Mesenchymal stem cell (in vitro differentiated cells and primary cell): ENCODE measurements at places on chromosomes 11 and 22.

DNA sequence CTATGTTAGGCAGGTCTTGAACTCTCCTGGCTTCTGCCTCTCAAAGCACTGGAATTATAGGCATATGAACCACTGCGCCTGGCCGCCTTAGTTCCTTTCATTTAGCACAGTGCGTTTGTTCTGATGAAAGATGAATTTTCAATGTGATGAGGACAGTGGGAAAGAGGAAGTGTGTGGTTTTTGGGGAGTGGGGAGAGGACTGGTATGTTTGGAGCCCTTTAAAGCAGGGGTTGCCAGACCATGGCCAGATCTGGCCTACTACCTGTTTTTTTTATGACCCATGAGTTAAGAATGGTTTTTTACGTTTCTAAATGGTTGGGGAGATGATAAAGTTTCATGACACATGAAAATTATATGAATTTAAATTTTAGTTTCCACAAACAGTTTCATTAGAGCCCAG, 12.5 kb downstream of the ATXN10 start:
- H3K4me3 ChIP-seq: no peak overlapping the region
- H3K27me3 ChIP-seq: no peaks in the 10 kb centered on the region
- peaks cover 23% of the 10 kb centered on the region for H3K4me1 ChIP-seq
- no peak for DNase-seq
- no peaks in the 10 kb centered on the region for H3K36me3 ChIP-seq

GRCh38 chr11:132644520-132645239, 887.6 kb downstream of the OPCML start:
- no peaks in the 10 kb centered on the region for H3K4me1 ChIP-seq
- no peak for DNase-seq
- no peak overlapping the region for H3K27ac ChIP-seq
- no peak overlapping the region for H3K4me3 ChIP-seq

GRCh38 chr22:23565915-23566704, 14.0 kb downstream of the IGLL1 start:
- no peak overlapping the region for H3K27ac ChIP-seq
- no peak for DNase-seq
- peaks cover 42% of the 10 kb centered on the region for H3K27me3 ChIP-seq
- H3K4me1 ChIP-seq: peaks cover 12% of the 10 kb centered on the region

DNA sequence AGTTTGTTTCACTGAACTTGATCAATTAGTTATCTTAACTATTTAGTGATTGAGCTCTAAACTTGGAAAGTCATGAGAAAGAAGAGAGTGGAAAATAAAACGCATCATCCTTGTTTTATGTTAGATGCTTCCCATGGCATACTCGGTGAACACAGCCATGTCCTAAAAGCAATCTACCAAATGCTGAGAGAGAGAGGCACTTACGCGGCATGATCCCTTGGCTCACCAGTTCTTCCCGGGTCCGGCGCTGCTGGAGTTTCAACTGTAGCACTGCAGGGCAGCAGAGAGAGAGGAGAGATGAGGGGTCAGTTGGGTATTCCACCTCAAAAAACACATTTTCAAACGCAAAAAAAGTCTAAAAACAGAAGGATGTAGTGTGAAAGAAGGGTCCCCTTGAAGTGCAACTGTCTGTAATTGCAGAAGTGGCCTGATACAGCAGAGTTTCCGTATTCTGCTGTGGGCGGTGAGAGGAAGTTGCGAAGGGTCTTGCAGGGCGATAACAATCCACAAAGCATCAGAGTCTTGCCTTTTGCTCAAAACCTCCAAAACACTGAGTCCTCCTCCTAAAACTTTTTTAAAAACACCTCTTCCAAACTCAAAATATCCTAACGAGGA, 92.7 kb downstream of the SGSM3 start:
- no peak for DNase-seq
- no peak overlapping the region for H3K4me3 ChIP-seq
- peaks cover 1% of the 10 kb centered on the region for H3K4me1 ChIP-seq
- no peaks in the 10 kb centered on the region for H3K27me3 ChIP-seq
- H3K36me3 ChIP-seq: peaks cover 19% of the 10 kb centered on the region

DNA sequence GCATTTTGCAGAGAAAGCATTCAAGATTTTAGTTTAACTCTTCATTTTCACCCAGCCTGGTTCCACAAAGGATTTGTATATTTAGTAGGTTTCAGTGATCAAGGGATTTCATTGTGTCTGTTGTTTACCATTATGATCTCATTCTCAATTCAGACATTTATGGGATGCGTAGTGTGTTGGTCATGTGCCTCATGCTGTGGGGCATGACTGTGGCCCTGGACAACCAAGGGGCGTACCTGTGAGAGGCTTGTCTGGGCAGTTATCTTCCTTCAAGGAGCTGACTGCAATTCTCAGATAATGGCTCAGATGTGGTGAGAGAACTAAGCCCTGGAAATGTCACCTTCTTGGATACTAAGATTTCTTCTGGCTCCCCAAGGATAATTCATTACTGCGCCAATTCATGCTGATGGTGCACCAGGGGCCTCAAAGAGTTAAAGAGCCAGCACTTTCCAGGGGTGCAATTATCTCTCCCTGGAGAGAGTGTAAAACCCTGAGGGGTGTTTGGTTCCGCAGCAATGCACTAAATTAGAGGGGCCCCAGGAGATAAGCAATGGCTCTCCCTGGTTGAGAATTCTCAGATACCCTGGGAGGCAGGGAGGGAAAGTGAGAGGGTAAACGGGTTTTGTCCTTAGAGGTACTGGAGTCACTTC, 32.2 kb downstream of the SLC6A5 start:
- no peak overlapping the region for H3K4me3 ChIP-seq
- no peaks in the 10 kb centered on the region for H3K36me3 ChIP-seq
- H3K4me1 ChIP-seq: no peaks in the 10 kb centered on the region
- H3K27me3 ChIP-seq: no peaks in the 10 kb centered on the region

DNA sequence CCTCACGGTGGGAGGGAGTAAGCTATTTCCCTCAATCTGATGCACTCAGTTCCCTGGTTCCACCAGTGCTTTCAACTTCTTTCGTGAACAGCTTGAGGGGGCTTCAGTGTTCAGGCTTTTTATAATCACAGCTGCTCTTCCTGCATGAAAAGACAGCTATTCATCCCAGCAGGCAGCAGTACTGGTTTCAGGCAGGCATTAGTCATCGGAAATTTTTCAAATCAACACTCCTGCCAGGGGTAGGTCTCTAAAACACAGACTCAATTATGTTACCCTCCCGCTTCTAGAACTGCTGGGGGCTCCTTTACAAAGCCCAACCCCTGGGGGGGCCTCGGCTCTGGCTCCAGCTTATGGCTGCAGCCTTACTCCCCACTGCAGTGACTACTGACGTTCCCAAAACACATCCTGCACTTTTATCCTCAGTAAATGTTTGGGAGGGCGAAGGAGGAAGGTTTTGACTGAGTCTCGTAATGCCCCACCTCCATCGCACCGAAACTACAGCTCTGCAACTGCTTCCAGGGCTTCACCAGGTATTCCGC, 5.8 kb downstream of the POLDIP3 start:
- H3K36me3 ChIP-seq: peaks cover 30% of the 10 kb centered on the region
- H3K4me1 ChIP-seq: peaks cover 48% of the 10 kb centered on the region
- H3K27ac ChIP-seq: peak overlapping the region; percentile 96
- no peaks in the 10 kb centered on the region for H3K27me3 ChIP-seq

GRCh38 chr11:129423426-129423825, 47.8 kb downstream of the BARX2 start:
- H3K36me3 ChIP-seq: no peaks in the 10 kb centered on the region
- no peaks in the 10 kb centered on the region for H3K27me3 ChIP-seq
- H3K4me3 ChIP-seq: no peak overlapping the region
- H3K4me1 ChIP-seq: no peaks in the 10 kb centered on the region
- no peak overlapping the region for H3K27ac ChIP-seq
